ENCODE measurements at places on chromosomes 7 and 10. TPM values are rescaled to one million over a fixed set of nuclear protein-coding genes. Genes with fewer than 3 reads are reported as not detected.

The H2BK1 gene
- 1.6 TPM for total RNA-seq

The GAD2 gene
- not detected for total RNA-seq

The CYP3A5 gene
- not detected for total RNA-seq

The SDK1 gene
- total RNA-seq: 0.25 TPM

The NCF1 gene
- 3.8 TPM for total RNA-seq

The CCDC146 gene
- 9.9 TPM for total RNA-seq

The PDK4 gene
- 1.2 TPM for total RNA-seq

The ZNF736 gene
- 39.6 TPM for total RNA-seq

The EN2 gene
- total RNA-seq: not detected

The CALML5 gene
- total RNA-seq: not detected

The GLCCI1 gene
- total RNA-seq: 30.0 TPM

The ZP3 gene
- 0.80 TPM for total RNA-seq

The IGF2BP3 gene
- total RNA-seq: 0.37 TPM

The PLXNA4 gene
- 20.5 TPM for total RNA-seq

The SH2D4B gene
- total RNA-seq: 0.14 TPM

The KCNMA1 gene
- 0.39 TPM for total RNA-seq

The SLC16A9 gene
- total RNA-seq: 0.09 TPM

The UBE2H gene
- 42.1 TPM for total RNA-seq

The AASS gene
- 2.1 TPM for total RNA-seq

The SPAM1 gene
- total RNA-seq: not detected

The BEND7 gene
- not detected for total RNA-seq

The RSPH10B gene
- total RNA-seq: 0.53 TPM

The TMUB1 gene
- total RNA-seq: 75.7 TPM

The PLEKHS1 gene
- not detected for total RNA-seq

The ANXA8 gene
- not detected for total RNA-seq

The MGAM2 gene
- not detected for total RNA-seq

The NSUN6 gene
- total RNA-seq: 23.2 TPM

The HSPA12A gene
- total RNA-seq: 0.09 TPM

The ZNF467 gene
- 0.83 TPM for total RNA-seq

The MMP21 gene
- 0.25 TPM for total RNA-seq

The LIPK gene
- not detected for total RNA-seq

The TRPV5 gene
- not detected for total RNA-seq

The SLC26A5 gene
- total RNA-seq: 0.54 TPM

Data from activated naive CD8-positive, alpha-beta T cell treated with anti-CD3 and anti-CD28 coated beads, Interleukin-2, amount 10 ng/mL, durations not matched to agents 7 days and 5 days (primary cell).